ENCODE measurements at places on chromosomes 4 and X.

DNA sequence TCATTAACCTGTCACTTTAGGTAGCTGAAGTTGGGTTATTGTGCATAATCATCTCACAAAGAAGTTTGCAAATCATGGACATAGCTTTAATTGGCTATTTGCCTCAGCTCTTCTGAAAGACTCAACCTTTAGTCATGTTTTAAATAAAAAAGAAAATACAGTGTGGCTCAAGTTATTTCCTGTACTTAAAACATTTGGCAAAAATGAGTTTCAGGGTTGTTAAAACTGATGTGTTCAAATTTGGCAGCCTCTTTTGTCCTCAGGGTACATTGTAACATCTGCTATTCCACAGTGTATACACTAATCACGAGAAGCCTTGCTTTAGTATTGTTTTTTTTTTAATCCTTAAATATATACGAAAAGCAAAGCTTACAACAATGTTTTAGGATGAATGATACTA, 31.5 kb upstream of the HPGD start:
- DNase-seq = no peak

GRCh38 chrX:133933316-133933715, 52.1 kb downstream of the GPC3 start:
- DNase-seq = no peak

- no peak for DNase-seq
Measured at GRCh38 chr4:156476359-156476758, 495.2 kb downstream of the PDGFC start.

GRCh38 chr4:148004228-148004857, 272.5 kb downstream of the ARHGAP10 start:
- no peak for DNase-seq

DNA sequence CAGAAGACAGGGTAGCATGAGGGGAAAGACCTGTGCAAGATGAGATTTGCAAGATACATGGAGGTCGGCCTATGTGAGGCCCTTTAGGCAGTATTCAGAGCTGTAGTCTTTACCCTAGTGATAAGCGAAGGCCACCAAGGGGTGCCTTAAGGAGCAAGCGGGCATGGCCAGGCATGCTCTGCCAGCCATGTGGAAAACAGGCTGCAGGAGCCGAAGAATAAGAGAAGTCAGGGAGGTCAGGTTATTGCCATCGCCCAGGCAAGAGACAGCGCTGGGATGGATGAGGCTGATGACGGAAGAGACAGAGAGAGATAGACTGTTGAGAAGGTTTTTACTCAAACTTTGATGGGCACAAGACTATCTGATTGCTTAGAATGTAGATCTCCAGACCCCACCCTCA, 7.0 kb upstream of the FATE1 start:
- no peak for DNase-seq

DNA sequence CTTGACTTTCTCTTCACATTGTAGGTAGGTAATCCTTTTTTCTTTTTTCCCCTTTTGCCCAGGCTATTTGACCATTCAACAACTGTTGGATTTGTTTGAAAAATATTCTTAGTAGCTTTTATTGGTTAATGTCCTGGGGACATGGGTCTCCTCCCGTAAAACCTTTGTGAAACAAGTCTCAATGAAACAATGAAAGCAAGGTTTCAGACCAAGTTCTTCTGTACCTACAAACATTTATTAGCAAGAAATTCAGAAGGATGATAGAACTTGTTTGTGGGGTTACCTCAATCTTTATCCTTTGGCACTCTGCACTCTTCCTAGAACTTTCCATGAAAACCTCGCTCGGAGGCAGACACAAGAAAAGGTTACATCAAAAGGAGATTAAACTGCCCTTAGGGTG, 190.7 kb upstream of the ANK2 start:
- no peak for DNase-seq

DNA sequence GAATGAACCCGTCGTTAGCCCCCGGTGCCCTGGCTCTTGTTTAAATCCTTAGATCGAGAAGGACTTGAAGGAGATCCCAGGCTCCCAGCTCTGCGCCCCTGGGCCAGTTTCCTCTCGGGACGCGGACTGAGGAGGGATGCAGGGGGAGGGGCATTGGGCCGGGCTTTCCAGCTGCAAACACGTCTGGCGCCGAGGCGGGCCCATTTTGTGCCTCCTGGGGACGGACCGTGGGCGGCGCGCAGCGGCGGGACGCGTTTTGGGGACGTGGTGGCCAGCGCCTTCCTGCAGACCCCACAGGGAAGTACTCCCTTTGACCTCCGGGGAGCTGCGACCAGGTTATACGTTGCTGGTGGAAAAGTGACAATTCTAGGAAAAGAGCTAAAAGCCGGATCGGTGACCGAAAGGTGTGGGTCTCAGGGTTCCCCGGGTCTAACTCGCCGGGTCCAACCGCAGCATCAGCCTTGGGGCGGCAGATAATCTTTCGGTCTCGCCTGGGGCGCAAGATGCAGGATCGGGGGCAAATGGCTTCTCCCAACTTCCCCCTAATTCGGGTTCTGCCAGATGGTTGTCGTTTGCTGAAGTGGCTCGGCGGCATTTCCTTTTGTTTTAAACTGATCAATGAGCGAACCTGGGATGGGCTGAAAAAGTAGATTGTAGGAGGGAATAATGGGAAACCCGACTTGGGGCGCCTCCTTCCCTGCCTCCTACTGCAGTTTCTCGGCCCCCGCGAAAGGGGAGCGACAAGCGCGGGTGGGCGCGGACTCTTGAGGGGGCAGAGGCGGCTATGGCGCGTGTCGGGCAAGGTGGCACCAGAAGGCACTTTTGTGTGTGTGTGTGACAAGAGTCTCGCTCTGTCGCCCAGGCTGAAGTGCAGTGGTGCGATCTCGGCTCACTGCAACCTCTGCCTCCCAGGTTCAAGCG, 2.9 kb downstream of the PDGFRA start:
- peak; percentile 42 for DNase-seq

DNA sequence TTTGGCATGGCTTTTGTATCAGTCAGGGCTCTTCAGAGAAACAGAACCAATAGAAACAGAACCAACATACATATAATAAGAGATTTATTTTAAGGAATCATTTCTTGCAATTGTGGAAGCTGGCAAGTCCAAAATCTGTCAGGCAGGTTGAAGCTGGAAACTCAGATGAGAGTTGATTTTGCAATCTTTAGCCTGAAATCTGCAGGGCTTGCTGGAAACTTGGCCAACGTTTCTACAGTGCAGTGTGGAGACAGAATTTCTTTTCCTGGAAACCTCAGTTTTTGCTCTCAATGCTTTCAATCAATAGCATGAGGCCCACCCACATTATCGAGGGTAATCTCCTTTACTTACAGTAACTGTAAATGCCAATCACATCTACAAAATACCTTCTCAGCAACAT, 45.4 kb downstream of the COMMD8 start:
- DNase-seq = no peak

GRCh38 chrX:137568741-137569469, 3.0 kb downstream of the ZIC3 start:
- no peak for DNase-seq

DNA sequence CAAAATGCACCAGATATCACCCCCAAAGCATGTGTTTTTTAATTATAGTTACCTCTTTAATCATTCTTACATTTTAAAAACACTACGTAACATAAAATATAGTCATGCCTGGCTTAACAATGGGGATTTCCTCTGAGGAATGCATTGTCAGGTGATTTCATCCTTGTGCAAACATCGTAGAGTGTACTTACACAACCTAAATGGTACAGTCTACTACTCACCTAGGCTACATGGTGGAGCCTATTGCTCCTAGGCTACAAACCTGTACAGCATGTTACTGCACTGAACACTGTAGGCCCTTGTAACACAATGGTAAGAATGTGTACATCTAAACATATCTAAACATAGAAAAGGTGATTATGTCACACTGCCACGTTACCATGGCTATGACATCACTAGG, 208.6 kb downstream of the SPOCK3 start:
- DNase-seq = no peak

GRCh38 chrX:133709501-133709900, 275.9 kb downstream of the GPC3 start:
- no peak for DNase-seq

DNA sequence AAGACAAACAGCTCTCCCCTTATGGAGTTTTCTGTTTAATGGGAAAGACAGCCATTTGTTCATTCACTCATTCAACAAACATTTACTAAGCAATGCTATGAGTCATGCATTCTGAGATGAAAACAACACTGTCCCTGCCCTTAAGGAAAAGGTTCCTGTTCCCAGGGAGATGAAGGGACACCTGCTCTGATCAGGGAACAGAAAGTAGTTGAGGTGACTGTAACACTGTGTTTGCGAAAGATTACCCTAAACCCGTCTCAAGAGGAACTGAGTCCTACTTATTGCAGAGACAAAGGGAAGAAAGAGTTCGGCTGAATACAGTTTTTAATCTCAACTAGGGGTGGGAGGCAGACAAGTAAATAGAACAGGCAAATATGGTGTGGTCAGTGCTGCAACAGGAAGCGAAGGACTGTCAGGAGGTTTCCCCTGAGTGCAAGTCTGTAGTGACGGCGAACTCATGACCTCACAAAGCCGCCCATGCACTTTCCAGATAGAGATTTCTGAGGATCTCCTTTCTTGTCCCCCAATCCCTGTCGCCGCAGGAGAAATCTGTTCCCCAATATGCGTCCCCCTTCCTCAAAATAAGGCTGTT, 712 bp downstream of the STX18 start:
- DNase-seq = peak; percentile 53

DNA sequence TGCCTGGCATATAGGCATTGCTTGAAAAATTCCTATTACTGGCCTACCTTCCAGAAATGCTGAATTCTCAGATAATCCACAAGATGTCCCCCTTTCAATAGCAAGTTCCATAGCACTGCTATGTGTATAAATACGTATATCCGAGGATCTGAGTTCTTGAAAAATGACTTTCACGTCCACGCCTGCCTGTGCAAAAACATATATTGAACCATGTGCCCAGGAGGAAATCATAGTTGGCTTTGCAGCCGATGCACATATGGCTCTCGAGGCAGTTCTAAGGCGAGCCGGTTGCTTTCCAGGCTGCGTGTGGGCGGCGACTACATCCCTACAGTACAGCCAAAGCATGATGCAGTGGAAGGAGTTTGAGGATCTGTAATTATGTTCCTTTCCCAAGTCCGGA, 55.4 kb upstream of the ESX1 start:
- no peak for DNase-seq

- DNase-seq = no peak
Measured at GRCh38 chr4:10260777-10261176, 144.2 kb upstream of the WDR1 start.

DNA sequence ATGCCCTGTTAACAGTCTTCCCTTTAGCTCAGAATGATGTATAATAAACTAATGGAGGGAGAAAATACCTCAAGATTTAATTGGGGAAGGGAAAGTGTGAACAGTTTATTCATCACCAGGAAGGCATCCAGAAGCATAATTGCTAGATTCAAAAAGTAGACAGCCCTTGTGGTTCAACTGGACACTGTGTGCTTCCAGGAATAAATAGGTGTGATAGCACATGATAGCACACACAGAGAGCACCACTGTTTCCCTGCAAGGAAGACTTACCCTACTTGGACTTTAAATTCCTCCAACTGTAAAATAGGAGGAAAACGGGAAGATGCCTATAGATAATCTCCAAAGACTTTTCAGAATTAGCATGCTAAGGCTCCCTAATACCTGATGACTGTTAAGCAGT, 27.8 kb downstream of the SLC39A8 start:
- DNase-seq = no peak

- no peak for DNase-seq
Measured at GRCh38 chr4:29199485-29199884, 1520.7 kb upstream of the PCDH7 start.

GRCh38 chrX:9390693-9391368, 74.0 kb upstream of the TBL1X start:
- DNase-seq = no peak

DNA sequence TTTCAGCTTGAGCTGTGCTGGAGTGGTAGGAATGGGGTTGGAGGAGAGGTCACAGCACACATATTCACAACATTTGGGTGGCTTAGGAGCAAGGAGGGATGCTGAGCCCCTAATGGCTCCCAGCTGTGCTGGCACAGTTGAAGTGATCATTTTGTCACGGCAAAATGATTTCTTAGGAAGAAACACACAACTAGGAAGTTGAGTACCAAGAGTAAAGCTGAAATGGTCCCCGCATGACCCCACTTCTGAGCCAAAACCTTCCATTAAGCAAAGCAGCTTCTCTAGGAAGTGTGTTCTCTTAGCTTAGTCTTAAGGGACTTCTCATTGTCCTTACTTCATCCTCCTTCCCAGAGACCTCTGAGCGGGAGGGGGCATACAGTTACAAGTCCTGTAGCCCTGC, 12.6 kb downstream of the CAPN6 start:
- no peak for DNase-seq

- no peak for DNase-seq
Measured at GRCh38 chr4:105236202-105236915, 89.7 kb downstream of the TET2 start.

DNA sequence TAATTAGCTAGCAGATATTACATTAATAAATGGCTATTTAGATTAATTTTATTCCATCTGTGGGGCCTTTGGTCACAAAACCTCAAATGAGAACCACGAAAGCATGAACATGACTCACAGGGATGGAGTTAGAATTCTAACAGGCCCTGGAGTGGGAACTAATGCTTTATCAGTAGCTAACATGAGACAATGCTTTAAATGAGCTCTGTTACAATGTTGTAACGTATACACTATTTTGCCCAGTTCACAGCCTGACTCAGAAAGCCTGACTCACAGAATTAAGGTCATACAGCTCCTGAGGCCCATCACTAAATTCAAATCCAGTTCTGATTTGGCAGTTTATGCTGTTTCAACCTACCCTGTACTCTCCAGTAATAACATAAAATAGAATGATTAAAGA, 23.2 kb downstream of the VEGFC start:
- DNase-seq = no peak

DNA sequence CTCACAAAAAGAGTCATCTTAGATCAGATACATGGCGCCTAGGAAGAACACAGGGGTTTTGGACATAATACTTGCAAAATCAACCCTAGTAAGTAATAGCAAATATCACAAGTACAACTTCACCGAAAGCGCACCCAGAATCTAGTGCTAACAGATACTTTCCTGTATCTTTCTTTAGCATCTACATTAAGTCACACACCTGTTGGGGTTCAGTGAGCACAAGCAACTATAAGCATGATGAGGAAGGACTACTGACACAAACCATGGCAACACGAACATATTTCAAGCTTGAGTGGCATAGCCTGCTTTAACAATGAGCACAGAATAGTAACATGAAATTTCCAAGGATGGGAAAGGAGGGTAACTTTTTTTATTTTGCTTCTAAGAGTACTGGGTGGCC, 116.1 kb downstream of the GPC3 start:
- DNase-seq = no peak

DNA sequence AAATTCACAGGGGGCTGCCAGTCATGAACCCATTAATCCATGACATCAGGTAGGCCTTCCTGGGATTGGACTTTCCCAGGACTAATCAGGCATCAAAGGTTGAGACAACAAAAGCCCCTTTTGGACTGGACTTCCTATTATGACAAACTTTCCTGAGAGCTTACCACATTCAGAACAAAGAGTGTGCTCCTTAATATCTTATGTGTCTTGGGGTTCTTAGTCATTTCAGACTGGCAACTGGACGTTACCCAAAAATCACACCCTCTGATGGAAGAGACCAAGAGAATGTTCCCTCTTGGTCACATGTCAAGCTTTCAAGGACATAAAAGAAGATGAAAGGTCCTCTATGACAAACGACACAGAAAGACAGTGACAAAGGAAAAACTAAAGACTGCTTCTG, 31.6 kb upstream of the PPP1R2C start:
- DNase-seq = no peak

GRCh38 chrX:16185725-16186136, 18.4 kb downstream of the MAGEB17 start:
- DNase-seq = no peak

All from colonic mucosa (tissue), 4 donors.